Pons (tissue), 1 donor: ENCODE measurements at places on chromosomes 6 and 20.

DNA sequence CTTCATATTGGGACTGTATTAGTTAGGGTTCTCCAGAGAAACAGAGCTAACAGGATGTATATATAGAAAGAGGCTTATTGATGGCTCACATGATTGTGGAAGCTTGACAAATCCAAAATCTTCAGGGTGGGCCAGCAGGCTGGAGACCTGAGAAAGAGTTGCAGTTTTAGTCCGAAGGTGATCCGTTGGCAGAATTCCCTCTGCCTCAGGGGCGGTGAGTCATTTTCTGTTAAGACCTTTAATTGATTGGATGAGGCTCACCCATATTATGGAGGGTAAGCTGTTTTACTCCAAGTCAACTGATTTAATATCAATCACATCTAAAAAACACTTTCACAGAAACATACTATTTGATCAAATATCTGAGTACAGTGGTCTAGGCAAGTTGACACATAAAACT lies 113.6 kb downstream of the FLRT3 start:
- no peak for DNase-seq

DNA sequence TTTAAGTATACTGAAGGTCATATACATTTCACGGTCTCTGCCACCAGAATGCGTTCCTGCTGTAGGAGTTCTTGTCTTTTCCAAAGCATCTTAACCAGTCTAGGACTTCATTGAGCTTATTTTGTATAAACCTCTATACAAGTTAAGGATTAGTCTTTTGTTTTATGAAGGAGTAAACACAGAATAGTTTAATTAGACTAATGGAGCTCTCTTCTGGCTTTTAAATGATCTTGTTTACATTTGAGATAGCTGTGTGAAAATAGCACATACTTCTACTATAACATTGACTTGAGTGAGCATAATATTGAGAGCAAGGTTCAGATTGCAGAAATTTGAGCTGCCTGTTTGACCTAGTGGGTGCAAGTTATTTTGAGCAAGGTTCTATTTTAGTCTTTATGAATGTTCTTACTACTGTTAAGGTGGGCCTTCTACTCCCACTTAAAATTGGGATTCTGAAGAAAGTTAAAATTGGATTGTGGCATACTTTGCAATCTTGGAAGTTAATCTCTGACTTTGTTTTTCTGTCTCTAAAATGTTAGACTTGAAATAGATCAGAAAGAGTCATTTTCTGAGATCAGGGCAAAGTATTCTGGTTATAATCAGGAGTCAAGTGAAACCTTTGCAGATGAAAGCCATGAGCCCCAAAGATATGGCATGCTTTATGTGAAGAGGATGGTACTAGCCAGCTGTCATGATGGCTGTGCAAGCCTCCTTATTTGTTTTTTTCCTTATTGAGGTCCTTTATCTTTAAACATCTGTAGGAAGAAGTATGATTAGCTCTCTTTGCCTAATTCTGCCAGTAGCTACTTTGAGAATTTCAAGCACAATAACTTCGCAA lies 41.8 kb downstream of the RPRD1B start:
- no peak for DNase-seq

DNA sequence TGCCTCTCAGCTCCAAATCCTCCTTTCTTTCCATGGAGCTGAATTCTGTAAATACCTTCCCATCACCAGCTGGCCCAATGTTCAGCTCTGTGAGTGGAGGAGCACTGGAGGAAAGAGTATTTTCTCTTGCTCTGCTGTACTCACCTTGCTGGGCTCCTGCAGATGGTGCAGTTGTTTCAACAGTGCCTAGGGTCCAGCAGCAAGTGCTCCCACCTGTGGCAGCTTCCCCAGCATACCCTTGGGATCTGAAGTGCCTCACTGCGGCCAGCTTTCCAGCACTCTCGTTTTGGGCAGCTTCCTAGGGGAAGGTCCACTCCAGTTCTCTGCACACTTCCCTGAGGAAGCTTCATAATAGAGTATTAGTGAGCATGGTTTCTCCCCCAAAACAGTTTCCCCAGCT lies 170.9 kb downstream of the ARHGAP18 start:
- no peak for DNase-seq

GRCh38 chr6:124203101-124203811 lies 399.6 kb downstream of the NKAIN2 start:
- no peak for DNase-seq

GRCh38 chr6:27892649-27893058 lies 19.5 kb downstream of the OR2B2 start:
- DNase-seq = no peak

- DNase-seq = no peak
Observed at GRCh38 chr6:33808641-33809180, 4.9 kb upstream of the MLN start.

DNA sequence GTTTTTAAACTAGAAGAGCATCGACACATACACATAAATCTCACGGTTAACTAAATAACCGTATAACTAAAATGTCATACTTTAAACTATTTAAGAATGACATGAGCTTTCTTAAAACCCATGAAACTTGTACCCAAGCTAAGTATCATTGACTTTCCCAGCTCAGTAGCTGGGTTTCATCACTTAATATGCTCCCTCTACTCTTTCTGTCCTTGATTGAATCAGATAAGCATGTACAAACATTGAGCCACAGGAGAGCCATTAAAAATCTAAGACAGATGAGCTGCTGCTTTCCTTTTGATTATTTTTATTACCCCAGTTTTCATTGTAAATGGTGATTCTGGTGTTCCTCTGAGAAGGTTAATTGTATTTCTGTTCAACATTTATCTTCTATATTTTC lies 115.8 kb downstream of the FOXO3 start:
- no peak for DNase-seq

- no peak for DNase-seq
Observed at GRCh38 chr6:51706086-51706485, 381.3 kb downstream of the PKHD1 start.

GRCh38 chr6:43997345-43997677 lies 129.9 kb downstream of the MRPL14 start:
- DNase-seq = no peak

DNA sequence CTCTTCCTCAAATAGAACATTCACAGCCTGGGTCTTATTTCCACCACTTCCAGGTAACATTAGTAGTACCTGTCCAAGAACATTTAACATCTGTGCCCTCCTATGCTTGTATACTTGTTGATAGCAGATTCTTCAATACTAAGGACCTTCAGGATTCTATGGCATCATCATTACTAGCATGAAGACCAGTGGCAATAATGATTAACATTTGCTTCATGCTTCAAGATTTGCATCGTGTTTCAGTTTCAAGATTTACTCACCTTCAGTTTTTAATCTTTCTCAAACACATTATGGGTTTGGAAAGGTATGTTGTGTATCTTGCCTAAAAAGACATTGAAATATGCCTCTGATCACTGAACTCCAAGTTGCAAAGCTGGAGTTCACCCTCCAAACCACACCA lies 412.8 kb upstream of the NRSN1 start:
- DNase-seq = no peak

GRCh38 chr6:69945192-69945591 lies 78.8 kb downstream of the COL19A1 start:
- DNase-seq = no peak

DNA sequence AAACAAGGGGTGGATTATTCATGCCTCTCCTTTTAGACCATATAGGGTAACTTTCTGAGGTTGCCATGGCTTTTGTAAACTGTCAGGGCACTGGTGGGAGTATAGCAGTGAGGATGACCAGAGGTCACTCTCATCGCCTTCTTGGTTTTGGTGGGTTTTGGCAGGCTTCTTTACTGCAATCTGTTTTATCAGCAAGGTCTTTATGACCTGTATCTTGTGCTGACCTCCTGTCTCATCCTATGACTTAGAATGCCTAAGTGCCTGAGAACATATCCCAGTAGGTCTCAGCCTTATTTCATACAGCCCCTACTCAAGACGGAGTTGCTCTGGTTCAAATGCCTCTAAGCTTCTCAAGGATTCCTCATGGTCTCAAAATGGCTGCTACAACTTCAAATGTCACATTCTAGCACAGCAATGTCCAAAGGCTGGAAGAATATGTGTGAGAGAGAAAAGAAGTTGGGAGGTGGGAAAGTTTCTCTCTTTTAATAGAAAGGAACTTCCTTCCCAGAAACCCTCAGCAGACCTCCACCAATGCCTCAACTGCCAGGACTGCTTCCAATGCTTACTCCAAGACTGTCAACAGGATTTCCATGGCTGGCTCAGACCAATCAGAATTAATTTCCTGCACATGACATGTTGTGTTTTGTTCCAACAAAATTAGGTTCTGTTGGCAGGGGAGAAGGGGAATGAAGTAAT lies 46.6 kb upstream of the SLC9A8 start:
- DNase-seq = no peak

GRCh38 chr20:38011696-38012095 lies 21.6 kb downstream of the TTI1 start:
- DNase-seq = no peak

- DNase-seq = peak; percentile 49
Observed at GRCh38 chr6:21953831-21954801, 342.7 kb downstream of the PRL start.

DNA sequence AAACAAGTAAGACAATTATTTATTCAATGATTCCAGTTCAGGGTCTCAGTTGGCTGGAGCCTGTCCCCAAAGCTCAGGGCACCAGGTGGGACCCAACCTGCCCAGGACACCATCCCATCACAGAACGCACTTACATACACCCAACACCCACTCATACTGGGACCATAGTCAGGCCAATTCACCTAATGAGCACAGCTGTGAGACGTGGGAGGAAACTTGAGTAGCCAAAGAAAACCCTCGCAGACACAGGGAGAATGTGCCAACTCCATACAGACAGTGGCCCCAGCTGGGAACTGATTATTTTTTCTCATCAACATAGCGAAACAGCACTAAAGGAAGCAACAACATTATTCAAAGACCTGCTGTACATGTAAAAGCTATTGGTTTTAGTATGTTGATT lies 58.6 kb upstream of the DOK5 start:
- no peak for DNase-seq

- DNase-seq = no peak
Observed at GRCh38 chr20:48949304-48950170, 28.0 kb downstream of the ARFGEF2 start.

GRCh38 chr6:75997696-75998095 lies 74.8 kb downstream of the IMPG1 start:
- no peak for DNase-seq

GRCh38 chr6:74976701-74977100 lies 229.2 kb downstream of the COL12A1 start:
- no peak for DNase-seq

GRCh38 chr6:158253248-158253647 lies 59.0 kb upstream of the TULP4 start:
- DNase-seq = no peak

DNA sequence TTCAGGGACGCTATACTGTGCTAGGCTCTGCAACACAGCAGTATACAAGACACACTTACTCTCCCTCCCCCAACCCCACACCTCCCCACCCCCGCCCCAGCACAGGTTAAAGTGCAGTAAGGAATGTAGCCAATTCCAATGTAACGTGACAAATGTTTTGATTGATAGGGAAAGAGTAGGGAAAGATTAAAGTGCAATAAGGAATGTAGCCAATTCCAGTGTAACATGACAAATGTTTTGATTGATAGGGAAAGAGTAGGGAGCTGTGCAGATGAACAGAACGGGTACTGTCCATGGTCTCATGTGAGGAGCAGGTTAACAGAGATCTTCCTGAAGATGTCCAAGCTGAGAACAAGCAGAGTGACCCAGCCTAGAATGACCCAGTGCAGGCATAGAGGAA lies 69.1 kb downstream of the TMEM244 start:
- DNase-seq = no peak

GRCh38 chr6:82040405-82041221 lies 206.9 kb downstream of the IBTK start:
- DNase-seq = peak; percentile 88

- no peak for DNase-seq
Observed at GRCh38 chr6:17601386-17601703, 1.2 kb downstream of the FAM8A1 start.

- DNase-seq = peak; percentile 5
Observed at GRCh38 chr6:41186031-41186562, 14.9 kb downstream of the TREML2 start.

GRCh38 chr6:157436219-157436943 lies 55.4 kb downstream of the ZDHHC14 start:
- DNase-seq = peak; percentile 94

GRCh38 chr6:125340991-125341390 lies 39.2 kb upstream of the HDDC2 start:
- no peak for DNase-seq

GRCh38 chr6:70667256-70667710 lies 400 bp upstream of the SMAP1 start:
- DNase-seq = peak; percentile 84

DNA sequence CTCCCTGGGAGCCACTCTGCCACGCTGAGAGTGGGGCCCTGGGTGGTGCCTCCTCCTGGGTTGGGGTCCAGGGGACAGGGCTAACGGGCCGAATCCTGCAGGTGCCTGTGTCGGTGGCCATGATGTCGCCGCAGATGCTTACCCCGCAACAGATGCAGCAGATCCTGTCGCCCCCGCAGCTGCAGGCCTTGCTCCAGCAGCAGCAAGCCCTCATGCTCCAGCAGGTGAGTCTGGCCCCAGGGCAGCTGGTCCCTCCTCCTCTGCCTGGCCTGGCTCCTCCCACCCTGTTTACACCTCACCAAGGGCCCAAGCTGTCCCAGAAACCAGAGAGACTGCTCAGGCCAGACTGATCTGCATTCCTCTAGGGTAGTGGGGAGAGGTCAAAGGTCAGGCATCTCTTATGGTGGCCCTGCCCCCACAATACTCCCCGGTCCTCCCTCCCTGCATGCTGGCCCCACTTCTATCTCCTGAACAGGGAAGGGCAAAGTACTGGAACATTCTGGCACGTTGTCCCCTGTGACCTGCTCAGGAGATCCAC lies 38.6 kb downstream of the FOXP4 start:
- DNase-seq = no peak

- no peak for DNase-seq
Observed at GRCh38 chr6:41439524-41440418, 104.4 kb downstream of the NCR2 start.

DNA sequence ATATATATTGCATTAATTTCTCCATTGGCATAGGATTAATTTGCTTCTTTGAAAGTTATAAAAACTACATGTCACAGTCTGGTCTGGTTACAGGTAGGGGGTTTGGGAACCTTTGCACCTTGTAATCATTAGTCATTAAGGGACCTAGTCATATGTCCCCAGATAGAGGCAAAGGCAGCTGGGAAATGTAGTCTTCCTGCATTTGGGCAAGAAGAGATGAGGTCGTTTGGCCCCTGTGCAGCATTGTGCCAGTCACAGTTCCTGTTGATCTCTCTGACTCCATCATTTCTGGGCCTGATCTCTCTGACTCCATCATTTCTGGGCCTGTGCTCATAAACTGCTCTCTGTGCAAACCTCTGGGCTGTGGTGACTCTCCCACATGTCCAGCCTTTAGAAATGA lies 73.2 kb downstream of the BCKDHB start:
- DNase-seq = no peak

DNA sequence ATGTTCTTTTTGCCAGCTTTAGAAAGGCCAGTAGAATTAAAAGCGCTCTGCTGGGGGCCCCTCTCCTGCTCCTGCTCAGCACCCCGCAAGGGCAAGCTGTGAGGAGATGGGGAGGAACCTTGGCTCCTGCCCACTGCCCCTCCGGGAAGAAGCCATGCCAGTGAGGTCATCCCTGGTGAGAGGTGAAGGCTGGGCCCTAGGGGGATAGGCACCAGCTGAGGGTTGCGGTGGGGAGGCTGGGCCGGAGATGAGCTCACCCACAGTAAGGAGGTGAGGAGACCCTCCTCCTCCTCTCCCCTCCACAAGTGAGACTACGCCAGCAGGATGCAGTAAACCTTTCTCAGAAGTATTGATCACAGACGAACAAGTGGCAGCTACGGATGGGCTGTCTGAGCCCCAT lies 32.1 kb downstream of the LRFN2 start:
- no peak for DNase-seq
